ENCODE measurements at places on chromosomes 3 and 15.
A peak's percentile ranks its signal among the peaks of the same experiment; 100 is the strongest.

GRCh38 chr3:105402287-105402801 is 35.6 kb downstream of the ALCAM start:
- DNase-seq = peak; percentile 6

GRCh38 chr3:98328933-98329332 is 24.7 kb upstream of the OR5K4 start:
- DNase-seq = no peak

DNA sequence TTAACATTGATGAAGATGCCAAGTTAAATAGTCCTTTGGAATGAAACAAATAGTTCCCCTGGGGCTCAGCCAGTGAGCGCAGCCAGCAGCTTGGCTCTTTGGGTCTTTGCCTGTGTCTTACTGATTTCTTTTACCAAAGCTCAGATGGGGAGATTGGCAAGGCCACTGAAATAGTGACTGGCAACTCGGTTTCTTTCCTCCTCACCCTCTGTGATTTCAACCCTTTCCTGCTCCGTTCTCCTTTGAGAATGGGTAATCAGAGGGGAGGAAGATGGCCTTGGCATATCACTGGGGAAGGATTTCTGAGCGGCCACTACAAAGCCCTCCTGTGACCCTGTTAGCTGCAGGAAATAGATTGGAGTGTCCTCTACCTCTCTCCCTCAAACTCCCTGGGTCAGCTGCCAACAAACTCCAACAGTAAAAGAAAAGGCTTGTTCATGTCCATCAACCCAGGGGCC is 337.1 kb upstream of the LRRFIP2 start:
- no peak for DNase-seq

DNA sequence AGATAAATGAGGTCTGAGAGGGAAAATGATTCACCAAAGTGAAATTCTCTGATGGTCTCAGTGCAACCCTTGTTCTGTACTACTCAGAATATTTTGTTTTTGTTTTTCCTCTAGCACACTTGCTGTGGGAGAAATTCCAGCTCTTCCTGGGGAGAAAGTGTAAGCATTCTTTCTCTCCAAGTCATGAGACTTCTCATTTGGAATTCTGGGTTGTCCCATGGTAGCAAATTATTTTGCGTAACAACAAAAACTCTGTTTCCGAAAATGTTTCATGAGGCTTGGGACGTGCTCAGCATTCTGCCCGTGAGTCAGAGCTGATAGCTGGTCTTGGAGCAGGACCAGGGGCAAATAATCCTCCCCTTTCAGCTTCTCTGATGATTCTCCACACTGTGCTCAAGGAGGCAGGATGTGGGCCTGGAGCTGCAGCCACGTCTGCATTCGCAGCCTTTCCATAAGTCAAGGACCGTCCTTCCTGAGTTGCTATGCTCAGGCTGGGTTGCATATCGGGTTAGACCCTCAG is 70.3 kb downstream of the SENP2 start:
- DNase-seq = peak; percentile 1

- no peak for DNase-seq
These were observed 186.9 kb downstream of the FOXB1 start for GRCh38 chr15:60191016-60191415.

- DNase-seq = no peak
These were observed 51.2 kb upstream of the MLF1 start for GRCh38 chr3:158519776-158520175.

GRCh38 chr3:17782751-17783150 is 40.3 kb upstream of the TBC1D5 start:
- no peak for DNase-seq

DNA sequence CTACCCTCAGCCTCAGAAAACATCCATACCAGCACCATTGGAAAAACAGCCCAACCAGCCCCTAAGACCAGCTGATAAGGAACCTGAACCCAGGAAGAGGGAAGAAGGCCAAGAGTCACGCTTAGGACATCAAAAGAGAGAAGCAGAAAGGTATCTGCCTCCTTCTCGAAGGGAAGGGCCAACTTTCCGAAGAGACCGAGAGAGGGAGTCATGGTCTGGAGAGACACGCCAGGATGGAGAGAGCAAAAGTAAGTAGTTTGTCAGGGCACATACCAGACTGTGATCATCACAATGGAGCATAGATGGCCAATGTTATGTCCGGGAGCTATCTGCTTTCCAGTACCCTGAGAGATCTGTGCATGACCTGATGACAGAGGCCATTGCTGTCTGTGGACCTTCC is 31.0 kb upstream of the RBM5 start:
- no peak for DNase-seq

GRCh38 chr15:29636140-29636539 is 186.1 kb downstream of the TJP1 start:
- DNase-seq = no peak

GRCh38 chr3:5499404-5499803 is 311.9 kb downstream of the EDEM1 start:
- no peak for DNase-seq

GRCh38 chr15:39585871-39586301 is 5.0 kb downstream of the THBS1 start:
- DNase-seq = no peak

DNA sequence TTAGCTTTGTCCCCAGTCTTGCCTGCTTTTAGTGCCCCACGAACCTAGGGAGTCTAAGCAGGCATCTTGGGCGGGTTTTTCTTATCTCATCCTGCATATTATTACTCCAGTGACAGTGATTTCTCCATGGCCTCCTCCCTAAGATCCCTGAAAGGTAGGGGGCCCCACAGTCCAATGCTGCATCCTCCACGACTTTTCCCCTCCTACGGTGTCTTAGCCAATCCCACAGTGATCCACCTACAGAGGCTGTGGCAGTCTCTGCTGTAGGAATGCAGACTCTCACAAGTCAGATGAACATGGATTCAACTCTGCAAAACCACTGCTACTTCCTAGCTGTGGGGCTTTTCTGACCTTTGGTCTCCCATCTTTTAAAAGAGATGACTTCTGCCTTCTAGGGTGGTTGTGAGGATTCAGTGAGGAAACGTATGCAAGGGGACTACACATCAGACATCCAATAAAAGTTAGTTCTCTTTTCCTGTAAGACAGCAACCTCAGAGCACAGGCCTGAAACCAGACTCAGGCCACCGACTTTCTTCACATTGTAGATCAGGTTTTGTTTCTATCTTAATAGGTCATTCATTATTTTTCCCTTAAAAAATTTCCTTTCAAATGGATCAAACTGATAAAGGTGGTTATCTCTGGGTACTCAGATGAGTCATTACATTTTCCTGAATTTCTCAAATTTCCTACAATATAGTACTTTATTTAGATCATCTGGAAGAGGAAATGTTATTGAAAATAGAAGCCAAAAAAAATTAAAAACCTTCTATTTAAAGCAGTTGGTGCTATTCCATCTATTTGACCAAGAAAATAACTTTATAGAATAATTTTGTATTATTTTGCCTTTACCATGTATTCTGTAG is 23.2 kb downstream of the ILDR1 start:
- DNase-seq = no peak

- DNase-seq = no peak
These were observed 1.0 kb downstream of the ATP2C1 start for GRCh38 chr3:130894986-130895280.

DNA sequence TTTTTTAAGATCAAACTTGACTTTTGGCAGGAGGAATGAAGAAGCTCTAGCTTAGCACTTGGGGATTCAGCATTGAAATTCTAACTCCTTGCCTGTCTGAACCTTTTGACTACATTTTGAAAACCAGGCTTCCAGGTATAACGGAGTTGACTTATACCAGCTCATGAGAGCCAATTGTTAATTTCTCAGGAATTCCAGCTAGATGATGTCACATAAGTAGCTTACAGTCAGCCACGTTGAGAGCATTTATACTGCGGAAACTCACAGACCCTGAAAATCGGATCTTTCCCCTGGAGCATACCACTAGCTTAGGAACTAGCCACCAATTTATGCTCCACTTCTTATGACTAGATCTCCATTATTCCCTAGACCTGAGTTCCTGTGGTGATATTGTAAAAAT is 321.4 kb upstream of the DPH6 start:
- DNase-seq = no peak

DNA sequence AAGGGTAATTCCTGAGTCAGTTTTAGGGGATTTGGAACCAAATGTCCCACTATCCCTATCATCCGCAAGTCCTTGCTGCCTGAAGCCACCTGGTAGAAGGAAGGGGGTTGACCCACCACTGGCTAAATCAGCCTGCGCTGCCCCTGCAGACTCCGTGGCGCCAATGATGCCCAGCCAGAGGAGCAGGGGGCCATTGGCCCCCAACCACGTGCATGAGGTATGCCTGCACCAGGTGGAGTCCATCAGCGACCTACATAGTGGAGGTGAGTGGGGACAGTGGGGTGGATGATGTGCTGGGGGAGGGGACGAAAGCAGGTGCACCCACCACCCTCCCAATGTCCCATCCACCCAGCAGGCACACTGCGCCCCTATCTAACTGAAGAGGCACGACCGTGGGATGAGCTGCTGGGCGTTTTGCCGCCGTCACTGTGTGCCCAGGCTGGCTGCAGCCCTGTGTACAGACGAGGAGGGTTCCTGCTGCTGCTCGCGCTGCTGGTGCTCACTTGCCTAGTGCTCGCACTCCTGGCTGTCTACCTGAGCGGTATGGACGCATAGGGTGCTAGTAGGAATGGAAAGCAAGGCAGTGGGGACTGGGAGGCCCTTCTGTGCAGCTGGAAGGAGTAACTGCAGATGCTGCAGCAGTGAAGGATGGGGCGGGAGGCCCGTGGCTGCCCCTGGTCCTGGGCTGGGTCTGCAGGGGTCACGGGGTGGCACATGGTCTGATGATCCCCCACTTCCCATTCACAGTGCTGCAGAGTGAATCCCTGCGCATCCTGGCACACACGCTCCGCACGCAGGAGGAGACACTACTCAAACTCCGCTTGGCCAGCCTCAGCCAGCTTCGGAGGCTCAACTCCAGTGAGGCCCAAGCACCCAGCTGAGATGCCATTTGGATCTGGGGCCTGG is 5.7 kb downstream of the IFRD2 start:
- no peak for DNase-seq

GRCh38 chr15:66982250-66982649 is 83.2 kb upstream of the SMAD3 start:
- DNase-seq = no peak

DNA sequence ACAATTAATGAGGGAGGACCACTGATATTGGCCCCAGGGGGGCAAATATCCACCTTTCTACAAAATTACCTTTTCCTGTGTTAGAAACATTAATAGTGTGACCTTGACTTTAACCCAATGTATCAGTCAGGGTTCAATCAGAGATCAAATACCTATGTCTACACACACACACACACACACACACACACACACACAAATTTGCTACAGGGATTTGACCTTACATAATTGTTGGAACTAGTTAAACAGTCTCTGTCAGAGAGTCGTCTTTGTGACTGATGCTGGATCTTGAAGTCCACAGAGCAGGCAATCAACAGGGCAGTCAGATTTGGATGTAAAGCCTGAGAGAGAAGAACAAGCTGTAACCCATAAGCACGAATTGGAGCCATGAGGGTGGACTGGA is 32.5 kb downstream of the TM4SF4 start:
- no peak for DNase-seq

DNA sequence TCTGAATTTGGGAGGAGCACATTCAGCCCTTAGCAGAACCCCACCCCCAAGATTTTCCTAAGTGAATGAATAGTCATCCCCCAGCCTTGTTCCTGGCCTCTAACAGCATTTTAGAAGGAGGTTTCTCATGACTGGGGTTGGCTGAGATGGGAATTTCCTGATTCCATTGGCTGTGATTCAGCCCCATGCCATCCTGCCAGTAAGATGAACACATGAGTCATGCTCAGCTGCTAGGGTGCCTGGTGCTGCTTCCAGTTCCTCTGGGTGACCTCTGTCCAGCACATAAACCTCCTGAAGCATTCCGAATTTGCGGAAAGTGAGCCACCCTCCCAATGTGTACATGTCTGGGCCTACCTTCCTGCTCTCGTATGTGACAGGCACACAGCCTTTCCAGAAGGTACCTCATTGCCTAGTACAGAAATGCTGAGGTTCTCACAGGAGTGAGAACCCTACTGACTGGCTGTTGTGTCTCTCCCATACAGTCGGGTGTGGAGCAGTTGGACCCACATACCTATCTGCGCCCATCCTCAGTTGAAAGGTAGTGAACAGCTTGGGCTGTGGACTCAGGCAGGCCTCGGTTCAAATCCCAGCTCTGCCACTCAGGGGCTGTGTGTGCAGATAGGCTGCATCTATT is 91.7 kb downstream of the APBA2 start:
- DNase-seq = no peak

Data from HAP-1 (cell line).